Cardiac septum (tissue), 1 donor: ENCODE measurements at places on chromosomes 2 and 18. TPM values are rescaled to one million over a fixed set of nuclear protein-coding genes. Genes with fewer than 3 reads are reported as not detected.

Gene MARCO
- total RNA-seq: 0.92 TPM

Gene TFCP2L1
- 0.03 TPM for total RNA-seq

GRCh38 chr2:61356958-61357350, 113.9 kb downstream of the USP34 start:
- DNase-seq: no peak

DNA sequence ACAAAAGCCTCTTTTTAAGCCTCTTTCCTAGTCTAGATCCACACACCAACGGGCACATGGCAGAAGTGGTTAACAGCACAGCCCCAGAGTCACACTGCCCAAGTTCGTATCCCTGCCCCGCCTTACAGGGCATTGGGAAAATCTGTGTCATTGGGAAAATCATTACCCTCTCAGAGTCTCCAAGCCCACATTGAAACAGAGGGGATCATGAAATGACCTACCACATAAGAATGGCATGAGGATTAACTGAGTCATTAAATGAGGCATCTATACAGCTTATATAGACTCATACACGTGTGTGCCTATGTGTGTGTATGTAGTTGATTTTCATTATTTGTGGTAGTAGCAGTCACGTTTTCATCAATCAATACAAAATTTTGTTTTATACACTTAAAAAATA, 469.0 kb upstream of the POU3F3 start:
- no peak for DNase-seq

Gene MALL
- total RNA-seq: 19.6 TPM

DNA sequence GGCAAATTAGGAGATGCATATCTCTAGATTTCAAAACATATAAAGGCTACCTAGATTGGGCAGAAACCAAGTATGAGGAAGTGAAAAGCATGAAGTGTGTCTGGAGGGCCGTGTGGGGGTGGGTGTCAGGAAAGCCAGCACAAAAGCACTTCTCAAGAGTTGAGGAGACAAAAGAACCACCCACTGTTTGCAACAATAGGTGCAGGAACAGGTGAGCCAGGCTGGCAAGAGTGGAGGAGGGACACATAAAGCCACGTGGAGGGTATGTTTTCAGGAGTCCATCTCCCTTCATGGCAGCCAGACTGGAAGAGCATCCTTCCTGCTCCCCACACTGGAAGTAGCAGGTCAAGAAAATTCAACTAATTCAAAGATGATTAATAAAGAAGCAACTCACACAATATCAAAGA, 96.4 kb downstream of the CERS6 start:
- DNase-seq: no peak

DNA sequence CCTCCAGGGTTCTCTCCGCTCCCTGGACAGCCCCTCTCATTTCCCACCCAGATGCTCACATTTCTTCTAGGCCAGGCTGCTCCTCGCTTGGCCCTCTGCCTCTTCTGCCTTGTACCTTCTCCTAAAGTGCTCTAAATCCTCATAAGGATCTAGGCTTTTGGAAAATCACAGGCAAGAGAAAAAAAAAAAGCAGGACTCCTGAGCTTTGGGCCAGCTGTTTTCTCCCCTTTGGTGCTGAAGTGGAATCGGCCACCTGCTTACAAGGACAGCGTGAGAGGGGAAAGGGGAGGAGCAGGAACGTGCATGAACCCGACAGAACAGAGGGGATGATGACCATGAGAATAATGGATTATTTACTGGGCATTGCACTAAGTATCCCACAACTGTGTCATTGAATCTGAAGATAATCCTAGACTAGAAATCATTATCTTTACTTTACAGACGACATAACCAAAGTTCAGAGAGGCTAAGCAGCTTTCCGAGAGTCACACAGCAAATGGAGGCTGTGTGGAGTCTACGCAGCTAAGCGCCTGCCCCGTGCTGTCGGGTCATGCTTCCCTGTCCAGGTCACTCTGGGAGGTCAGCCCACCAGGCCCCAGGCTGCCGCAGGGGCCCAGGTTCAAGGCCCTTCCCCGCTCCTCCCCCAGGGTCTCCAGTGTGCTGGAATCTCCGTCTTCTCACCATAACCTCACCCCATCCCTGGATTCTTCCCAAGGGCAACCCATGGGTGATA, 141.9 kb downstream of the PXDN start:
- peak; percentile 55 for DNase-seq

DNA sequence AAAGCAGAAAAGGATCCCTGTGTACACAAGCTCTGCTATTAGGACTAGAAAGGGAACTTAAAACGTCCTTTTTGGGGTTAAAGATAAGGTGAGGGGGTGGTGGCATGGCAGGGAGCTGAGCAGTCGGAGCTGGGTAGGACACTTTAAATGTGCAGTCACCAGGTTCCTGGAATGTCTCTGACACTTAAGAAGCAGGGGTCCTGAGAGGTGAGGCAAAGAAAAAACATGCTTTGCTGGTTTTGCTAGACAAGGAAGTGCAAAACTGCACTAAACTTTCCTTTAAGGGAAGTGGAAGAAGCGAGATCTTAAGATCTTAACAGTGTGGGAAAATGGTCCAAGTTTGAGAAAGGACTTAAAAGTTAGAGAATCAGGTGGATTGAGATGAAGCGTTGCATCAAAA, 99.5 kb upstream of the MAP3K20 start:
- no peak for DNase-seq

Gene ZNF142
- total RNA-seq: 21.3 TPM
